ENCODE measurements at places on chromosomes 11 and 22.

DNA sequence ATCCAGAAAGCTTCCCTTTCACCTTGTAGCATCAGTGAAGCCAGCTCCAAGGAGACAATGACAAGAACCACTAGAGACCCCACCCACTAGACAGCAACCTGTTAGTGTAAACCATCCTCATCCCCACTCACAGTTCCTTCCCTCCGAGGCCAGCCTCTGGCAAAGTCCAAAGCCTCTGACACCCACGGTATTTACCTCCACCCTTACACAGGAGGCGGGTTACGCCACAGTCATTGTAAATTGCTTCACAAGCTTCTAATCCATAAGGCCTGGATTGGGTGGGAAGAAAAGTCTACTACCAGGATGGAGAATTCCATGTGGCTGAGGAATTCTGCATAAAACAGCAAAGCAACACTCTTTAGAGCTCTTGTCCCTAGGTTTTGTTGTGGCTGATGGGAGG is 287.4 kb downstream of the BUD13 start:
- DNase-seq = no peak

DNA sequence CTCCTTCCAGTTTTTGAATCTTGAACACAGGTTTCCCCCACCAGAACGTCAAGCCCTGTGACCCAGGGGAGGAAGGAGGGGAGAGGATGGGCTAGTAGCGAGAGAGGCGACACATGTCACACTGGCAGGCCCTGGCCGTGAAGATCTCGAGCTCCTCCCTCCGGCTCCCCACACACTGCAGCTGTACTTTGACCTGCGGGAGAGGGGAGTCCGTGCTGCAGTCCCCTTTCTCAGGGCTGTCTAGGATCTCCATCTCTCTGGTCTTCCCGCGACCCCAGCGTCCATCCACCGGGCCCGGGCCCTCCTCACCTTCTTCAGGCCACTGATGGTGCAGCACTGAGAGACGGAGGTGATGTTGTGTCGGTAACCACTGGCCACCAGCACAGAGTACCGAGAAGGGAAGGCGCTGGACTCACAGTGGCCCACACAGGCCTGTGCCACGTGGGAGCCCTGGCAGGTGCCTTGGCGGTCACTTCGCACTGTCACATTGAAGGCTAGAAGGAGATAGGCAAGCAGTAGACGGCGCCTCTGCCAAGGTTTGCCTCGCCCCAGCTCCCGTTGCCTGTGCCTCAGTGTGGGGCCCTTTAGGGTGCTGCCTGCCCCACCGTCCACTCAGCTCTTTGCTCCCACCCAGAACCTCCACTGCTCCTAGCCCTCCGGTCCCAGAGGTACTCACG is 873 bp downstream of the GPHA2 start:
- no peak for DNase-seq

GRCh38 chr11:2685566-2686359 is 14.0 kb downstream of the KCNQ1OT1 start:
- DNase-seq = no peak

DNA sequence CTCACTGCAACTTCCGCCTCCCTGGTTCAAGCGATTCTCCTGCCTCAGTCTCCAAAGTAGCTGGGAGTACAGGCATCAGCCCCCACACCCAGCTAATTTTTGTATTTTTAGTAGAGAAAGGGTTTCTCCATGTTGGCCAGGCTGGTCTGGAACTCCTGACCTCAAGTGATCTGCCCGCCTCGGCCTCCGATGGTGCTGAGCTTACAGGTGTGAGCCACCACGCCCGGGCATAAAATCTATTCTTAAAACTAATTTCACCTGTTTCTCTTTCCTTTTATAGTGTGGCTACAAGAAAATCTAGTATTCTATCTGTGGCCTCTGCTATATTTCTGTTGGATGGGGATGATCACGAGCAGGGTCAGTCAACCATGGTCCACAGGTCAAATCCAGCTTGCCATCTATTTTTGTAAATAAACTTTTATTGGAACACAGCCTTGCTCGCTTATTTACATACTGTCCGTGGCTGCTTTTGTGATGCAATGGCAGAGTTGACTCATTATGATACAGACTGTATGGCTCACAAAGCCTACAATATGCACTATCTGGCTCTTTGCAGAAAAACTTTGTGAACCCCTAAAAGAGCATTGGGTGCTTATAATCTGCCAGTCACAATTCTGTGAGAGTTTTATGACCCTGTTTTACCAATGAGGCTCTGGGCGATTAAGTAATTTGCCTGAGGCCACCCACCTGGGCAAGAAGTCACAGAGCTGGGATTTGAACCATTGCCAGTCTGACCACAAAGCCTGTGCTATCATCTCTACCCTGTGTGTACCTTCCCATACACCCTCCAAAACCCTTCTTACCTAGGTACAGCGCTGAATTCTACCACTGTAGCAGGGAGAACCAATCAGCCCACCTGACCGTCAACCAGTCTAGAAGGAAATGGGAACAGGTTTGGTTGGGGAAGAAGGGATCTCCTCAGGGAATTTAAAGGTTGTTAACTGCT is 28.3 kb downstream of the SLC1A2 start:
- peak; percentile 84 for DNase-seq

- no peak for DNase-seq
Observed at GRCh38 chr11:61022311-61023085, 51.0 kb downstream of the CD6 start.

GRCh38 chr22:36065462-36065774 is 36.8 kb upstream of the RBFOX2 start:
- DNase-seq = no peak

DNA sequence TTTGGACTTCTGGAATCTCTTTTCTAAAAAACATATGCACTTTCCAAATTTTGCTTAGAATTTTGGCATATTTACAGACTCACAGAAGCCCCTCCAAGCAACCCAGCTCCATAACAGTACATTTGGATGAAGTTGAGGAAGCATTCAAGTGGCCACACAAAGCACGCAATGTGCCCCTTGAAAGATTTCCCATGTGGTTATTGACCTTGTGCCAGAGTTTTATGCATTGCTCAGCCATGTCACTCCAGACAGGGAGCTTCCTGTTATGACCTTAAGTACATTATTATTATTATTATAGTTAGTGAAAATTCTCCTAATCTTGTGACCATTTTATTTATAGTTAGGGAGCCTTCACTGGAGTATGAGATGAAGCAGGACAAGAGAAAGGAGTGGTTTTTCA is 35.0 kb upstream of the BDNF start:
- peak; percentile 49 for DNase-seq

GRCh38 chr11:117428856-117429229 is 101.2 kb downstream of the CEP164 start:
- no peak for DNase-seq

GRCh38 chr22:17896586-17896985 is 122.3 kb upstream of the BID start:
- DNase-seq = no peak

GRCh38 chr11:44964526-44965209 is 14.0 kb upstream of the TP53I11 start:
- DNase-seq = no peak

GRCh38 chr11:57214098-57214417 is 23.0 kb downstream of the APLNR start:
- peak; percentile 35 for DNase-seq

GRCh38 chr11:95147364-95147905 is 57.8 kb downstream of the ENDOD1 start:
- peak; percentile 90 for DNase-seq

DNA sequence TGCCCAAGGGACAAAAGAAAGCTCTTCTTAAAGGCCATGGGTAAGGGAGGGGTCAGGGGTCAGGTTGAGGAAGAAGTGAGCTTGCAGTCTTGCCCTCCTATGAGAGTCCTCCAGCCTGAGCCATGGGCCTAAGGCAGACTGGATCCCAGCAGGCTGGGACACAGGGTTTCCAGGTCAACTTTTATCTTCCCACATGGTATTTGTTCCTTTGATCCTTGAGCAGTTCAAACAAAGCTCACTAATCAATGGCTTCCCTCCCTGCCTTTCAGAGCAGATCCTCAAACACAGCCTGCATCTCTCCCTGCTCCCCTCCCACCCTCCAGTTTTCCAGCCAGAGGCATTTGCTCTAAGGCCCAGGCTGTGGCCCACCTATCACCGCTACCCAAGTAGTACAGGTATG is 589.3 kb downstream of the INSC start:
- DNase-seq = no peak

- DNase-seq = no peak
Observed at GRCh38 chr22:44305888-44306287, 6.9 kb downstream of the SHISAL1 start.

GRCh38 chr11:96075532-96075959 is 151.6 kb upstream of the MTMR2 start:
- DNase-seq = no peak

DNA sequence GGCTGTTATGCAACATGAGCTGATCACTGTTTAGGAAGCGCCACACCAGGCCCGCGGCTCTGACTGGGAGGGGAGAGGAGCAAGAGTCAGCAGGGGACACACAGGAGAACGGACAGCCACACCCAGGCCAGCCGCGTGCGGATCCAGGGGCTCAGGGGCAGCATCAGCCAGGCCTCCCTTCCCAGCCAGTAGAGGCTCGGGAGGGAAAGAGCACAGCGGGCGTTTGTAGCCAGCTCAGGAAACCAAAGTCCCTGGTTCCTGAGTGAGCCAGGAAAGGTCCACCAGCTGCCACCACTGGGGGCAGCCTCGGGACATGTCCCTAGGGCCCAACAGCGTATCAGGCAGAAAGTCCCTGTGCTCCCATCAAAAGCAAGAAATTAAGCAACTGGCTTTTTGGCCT is 71.8 kb upstream of the PITPNB start:
- DNase-seq = peak; percentile 7

DNA sequence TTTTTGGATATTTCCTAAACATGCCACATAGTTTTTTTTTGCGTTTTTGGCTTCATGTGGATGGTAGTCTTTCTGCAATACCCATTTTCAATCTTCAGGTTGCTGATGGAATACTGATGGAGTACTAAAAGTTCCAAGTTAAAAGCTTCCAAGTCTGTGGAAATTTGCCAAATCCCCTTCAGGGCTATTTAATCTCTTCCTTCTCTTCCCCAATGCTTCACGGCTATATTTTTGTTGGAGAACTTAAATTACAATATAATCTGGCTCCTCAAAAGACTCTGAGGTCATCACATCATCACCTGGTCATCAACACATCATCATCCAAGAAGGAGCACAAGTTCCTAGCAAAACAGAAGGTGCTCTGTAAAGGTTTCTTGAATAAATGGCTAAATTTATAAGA is 881.0 kb upstream of the TENM4 start:
- DNase-seq = no peak

DNA sequence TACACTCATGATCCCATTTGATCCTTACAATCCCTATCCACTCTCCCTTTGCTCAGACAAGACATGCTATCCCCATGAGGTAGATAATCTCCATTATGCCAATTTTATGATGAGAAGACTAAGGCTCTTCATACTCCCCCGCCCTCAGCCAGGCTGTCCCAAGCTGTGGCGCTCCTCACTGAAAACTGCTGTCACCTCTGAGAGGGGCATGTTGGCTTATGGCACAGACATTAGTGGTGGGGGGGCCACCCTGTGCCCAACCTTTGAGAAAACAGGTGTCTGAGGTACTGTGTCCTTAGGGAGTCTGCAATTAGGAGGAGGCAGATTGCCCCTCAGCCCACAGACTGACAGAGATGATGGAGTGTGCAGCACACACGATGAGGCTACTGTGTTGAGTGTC is 2.4 kb downstream of the DDTL start:
- no peak for DNase-seq

GRCh38 chr11:132278801-132279574 is 908.6 kb downstream of the NTM start:
- peak; percentile 4 for DNase-seq

DNA sequence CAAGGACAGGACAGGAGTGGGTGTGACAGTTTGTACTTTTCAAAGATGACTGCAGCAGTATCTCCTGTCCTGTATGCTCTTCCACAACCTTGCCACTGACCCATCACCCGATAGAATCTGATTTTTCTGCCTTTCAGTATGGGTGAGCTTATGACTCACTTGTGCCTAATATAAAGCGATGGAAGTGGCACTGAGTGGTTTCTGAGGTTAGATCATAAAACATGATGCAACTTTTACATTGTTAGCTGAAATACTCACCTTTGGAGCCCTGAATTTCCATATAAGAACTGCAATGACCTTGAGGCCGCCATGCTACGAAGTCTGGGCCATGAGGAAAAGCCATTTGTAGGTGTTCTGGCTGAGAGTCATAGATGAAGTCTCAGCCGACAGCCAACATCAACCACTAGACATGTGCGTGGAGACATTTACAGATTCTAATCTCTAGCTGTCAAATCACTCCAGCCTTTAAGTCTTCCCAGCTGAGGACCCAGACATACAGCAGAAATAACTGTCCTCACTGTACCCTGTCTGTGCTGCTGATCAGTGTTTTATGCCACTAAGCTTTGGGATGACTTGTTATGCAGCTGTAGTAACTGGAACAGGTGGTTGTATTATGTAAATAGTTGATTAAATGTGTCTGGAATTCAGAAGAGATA is 105.9 kb upstream of the ARHGAP20 start:
- peak; percentile 69 for DNase-seq

DNA sequence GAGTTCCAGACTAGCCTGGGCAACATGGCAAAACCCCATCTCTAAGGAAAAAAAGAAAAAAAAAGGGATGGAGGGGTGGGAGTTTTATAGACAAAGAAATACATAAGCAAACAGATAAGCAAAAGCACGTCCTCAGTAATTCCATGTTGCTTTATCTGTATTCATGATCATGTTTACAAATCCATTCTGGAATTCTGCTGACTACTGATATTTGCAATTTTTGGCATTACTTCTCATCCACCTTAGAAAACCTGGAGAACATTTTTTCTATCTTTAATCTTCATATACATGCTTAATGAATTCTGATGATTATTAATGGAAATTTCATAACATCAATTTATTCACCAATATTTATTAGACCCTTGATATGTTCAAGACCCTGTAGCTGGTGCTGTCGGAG is 1.7 kb upstream of the FDX1 start:
- DNase-seq = no peak

DNA sequence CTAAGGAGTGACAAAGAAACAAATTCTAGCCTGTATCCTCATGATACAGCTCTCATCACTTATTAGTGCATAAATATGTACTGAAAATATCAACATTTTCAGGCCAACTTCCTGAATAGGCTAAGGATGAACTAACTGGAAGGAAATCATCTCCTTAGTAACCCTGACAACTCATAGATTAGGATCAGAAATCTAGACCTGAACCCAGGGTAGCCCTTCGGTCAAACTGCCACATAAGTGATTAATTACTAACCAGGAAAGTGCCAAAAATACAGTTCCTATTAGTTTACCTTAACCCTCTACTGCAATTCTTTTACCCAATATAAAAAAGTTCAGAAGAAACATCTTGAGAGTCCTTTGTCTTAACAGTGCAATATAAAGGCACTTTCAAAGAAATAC is 40.0 kb downstream of the AMBRA1 start:
- peak; percentile 45 for DNase-seq

DNA sequence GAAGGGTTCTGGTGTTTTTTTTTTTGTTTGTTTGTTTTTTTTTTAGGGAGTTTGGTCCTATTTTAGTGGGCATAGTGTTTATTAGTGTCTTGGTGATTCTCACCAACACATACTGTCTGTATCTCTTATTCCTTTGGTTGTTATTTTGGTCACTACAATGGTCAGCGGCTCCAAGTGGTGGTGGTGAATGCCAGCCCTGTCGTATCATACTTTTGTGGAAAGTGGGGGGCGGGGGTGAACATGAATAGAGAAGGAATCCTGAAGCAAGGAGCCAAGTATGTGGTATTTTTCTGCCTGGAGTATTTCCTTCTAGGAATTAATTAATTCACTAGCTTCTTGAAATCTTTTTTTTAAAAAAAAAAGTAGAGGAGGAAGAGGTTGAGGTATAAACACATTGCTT is 79.6 kb downstream of the GRK3 start:
- no peak for DNase-seq

GRCh38 chr11:29485641-29486040 is 531.2 kb downstream of the KCNA4 start:
- DNase-seq = peak; percentile 39

- DNase-seq = peak; percentile 13
Observed at GRCh38 chr11:86418917-86419316, 44.2 kb downstream of the CCDC81 start.
